ENCODE measurements at places on chromosomes 12 and 14.

DNA sequence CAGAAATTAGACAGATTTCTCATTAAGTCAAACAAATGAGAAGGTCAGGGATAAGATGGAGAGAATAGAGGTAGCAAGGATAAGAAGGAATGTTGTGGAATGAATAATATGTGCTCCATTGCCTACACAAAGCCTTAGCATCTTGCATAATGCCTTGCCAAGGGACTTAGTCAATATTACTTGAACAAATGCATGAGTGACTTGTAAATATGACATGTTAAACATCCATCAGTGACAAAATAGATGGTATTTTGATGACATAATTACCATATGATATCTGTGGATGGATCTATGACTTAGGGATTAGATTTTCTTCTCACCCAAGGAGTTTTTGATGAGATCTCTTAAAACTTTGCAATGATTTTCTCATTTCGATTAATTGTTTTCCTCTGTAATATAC, 194.1 kb upstream of the RASSF8 start:
- DNase-seq, result no peak

DNA sequence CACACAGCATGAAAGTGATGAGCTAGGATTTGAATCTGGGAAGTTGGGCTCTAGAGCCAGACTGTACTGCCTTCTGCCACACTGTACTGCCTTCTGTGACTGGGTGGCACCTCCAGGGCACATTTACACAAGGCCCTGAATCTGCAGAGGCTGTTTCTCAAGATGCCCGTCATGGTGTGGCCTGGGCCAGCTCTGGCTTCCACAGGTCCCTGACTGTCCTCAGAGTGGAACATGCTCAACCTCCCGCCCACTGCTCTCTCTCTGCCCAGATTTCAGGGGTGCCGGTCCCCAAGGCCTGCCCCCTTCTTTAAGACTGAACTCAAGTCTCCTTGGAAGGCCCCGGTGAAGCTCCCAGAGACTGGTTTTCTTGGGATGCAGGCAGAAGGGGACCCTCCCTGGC, 50.2 kb downstream of the C14orf132 start:
- no peak for DNase-seq

- no peak for DNase-seq
Observed at GRCh38 chr12:116091579-116091978, 185.9 kb downstream of the MED13L start.

GRCh38 chr14:95833429-95833828, 43.2 kb upstream of the TUNAR start:
- no peak for DNase-seq

GRCh38 chr12:52662093-52662917, 10.3 kb upstream of the KRT2 start:
- DNase-seq, result no peak

- no peak for DNase-seq
Observed at GRCh38 chr12:109740694-109741245, 27.1 kb downstream of the FAM222A start.

DNA sequence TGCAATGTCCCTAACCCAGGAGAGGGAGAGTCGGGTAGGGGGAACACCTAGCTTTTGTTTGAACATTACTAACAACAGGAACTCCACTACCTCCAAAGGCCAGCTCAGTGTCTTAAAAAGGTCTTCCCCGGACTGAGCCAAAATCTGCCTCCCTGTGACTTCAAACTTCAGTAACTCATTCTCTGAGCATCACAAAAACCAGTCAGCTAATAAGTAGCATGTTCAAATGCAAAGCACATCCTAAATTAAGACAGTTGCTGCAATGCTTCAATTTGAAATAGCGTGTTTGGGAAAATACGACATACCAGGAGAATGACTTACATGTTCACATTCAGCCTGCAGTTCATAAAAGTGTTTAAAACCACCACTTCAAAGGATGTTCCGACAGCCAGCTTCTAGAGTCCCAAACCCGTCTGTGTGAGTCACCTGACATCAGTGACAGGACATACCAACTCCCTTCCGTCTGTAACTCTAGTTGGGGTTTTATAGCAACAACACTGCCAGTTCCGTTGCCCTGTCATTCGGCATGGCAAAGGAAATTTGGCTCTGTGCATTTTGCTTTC, 13.0 kb downstream of the ZFP36L1 start:
- DNase-seq, result no peak

DNA sequence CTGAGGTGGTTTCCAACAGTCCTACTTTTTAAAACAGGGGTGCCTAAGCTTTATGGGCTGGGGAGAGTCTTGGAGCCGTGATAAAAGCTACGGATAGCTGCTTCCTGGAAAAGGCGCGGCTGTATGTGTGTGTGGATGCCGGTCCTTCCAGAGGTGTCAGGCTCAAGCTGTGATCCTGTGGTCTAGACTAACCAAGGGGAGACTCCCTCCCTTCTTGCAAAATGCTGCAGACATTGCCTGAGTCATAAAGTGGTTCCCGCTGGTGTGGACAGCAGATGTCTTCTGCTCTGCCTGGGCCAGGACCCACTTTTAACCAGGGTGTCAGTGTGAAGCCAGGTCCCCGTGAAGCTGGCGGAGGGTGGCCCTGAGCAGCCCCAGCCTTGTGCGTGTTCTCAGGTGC, 37.8 kb downstream of the CCDC92 start:
- no peak for DNase-seq

- DNase-seq, result no peak
Observed at GRCh38 chr12:52637299-52637698, 14.7 kb downstream of the KRT2 start.

DNA sequence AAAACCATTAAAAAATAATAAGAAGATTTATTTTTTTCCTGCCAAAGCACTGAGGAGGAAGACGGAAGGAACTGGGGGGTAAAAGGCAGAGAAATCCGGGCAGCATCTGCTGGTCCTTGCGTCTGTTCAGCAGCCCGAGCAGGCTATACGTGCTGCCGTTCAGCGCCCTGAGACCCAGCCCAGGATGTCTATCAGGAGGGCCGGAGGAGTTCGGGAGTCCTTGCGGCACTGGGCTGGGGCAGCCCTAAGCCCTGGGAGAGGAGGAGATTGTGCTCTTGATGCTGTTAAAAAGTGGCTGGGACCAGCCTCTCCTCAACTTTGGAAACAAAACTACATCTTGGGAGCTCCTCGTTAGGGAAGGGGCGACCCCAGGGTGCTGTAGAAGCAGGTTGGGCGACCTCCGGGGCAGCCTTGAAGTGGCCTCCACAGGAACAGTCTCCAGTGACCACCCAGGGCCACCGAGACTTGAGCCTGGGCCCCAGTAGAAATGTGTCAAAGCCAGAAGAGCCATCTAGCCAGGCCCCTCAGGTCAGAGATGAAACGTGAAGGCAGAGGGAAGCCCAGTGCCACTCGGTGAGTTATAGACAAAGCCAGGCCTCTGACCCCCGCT, 14.3 kb downstream of the PGF start:
- no peak for DNase-seq

DNA sequence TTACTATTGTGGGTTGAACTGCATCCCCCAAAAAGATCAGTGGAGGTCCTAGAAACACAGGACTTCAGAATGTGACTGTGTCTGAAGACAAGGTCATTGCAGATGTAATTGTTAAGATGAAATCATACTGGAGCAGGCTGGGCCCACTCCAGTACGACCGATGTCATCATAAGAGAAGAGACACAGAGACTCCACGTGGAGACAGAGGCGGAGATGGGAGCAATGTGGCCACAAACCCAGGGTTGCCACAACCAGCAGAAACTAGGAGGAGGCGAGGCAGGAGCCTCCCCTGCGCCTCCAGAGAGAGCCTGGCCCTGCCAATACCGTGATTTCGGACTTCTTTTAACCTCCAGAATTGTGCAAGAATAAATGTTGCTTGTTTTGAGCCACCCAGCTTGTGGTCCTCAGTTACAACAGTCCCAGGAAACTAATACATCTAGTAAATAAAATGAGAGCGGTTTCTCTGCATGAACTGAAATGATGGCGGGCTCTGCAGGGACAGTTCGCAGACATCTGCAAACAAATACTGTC, 25.7 kb upstream of the FZD10 start:
- no peak for DNase-seq

DNA sequence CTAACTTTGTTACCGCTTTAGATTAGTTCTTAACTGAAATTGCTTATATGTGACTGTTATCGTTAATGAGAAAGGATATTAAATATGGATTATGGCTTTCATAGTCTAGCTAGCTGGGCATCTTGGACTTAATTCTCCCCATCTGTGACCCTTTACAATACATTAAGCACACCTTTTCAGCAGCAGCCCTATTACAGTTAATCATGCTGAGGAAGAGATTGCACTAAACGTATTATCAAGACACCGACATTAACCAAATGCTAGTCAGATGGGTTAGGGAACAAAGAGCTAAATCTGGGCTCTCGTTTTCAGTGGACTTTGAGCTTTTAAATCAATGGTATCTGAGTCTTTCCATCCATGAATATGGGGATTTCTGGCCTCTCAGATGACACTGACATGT, 447.5 kb upstream of the DCN start:
- DNase-seq, result no peak

DNA sequence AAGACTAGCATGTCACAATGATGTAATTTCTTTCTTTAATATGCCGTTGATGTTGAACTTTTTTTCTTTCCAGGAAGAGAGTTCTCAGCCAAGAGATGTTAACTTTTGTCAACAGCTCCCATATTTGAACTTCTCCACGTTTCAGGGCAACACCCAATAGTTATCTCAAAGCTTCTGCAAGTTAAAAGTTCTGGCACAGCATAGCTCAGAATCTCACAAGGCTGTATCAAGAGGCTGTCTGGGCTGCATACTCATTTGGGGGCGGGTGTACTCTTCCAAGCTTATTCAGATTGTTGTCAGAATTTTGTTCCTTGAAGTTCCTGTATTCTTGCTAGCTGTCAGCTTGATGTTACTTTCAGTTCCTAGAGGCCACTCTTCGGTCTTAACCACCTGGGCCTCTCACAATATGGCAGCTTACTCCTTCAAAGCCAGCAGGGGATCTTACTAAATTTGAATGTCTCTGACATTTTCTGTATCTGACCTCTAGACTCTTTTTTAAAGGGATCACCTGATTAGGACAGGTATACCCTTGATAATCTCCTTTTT, 38.9 kb downstream of the KCNC2 start:
- DNase-seq, result no peak

GRCh38 chr12:79690142-79690637, 574 bp downstream of the PAWR start:
- no peak for DNase-seq

DNA sequence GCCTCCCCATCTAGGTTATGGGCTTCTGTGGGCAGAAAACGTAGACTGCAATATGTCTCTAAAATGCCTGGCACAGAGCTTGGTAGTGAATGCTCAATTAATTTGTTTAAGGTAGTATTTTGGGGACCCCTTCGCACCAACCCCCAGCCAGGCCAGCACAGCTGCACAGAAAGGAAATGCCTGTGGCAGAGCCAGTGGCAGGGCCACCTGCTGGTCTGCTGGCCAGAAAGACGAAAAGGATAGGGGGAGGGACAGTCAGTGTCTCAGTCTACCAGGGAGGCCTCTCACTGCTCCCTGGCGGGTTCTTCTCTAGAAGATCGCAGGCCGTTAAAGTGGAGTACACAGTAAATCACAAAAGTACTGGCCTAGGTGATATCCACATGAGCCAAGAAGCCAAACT, 3.5 kb downstream of the RAB15 start:
- no peak for DNase-seq

GRCh38 chr14:68075382-68076029, 255.9 kb downstream of the RAD51B start:
- DNase-seq, result no peak

DNA sequence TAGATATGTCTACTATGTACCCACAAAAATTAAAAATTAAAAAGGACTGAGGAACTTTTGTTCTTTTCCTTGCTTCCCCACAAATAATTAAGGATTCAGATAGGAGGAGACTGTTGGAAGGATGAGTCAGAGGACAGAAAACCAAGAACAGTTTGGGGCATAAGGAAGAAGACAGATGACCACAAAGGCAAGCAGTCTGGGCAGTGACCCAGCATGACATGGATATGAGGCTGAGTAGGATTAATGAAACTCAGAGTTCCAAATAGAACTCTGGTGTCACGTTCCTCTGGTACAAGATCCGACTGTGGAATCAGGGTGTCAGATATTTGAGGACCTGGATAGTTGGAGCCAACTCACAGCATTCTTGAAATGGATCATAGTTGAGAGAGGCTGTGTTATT, 89.3 kb upstream of the SLC38A4 start:
- no peak for DNase-seq

DNA sequence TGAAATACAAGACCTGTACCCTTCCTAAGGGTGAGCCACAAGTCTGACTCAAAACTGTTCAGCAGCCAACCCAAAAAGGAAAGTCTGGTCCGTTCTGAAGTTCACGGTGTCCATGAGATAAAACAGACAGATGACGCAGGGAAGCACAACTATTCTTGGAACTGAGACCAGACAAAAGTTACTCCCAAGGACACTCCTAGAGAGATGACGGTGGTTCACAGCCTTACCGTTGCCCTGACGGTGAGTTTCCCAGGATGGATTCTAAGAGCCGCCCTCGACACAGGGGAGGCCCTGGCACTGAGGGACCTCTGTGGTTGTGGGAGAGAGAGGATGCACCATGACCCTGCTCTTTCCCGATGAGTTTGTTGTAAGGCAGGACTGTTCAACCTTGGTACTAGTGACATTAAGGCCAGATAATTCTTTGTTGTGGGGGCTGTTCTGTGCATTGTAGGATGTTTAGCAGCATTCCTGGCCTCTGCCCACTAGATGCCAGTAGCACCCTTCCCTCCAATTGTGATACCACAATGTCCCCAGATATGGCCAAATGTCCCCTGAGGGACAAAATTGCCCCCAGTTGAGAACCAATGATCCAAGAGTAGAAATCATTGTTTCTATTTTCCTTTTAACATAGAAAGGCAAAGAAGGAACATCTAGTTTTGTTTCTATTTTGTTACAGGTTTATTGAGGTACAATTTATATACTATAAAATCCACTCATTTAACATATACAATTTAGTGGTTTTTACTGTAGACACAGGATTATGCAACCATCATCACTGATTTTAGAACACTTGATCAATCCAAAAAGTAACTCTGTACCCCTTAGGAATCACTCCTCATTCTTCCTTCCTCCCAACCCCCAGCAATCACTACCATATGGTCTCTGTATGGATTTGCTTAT, 23.0 kb downstream of the OR10P1 start:
- no peak for DNase-seq

DNA sequence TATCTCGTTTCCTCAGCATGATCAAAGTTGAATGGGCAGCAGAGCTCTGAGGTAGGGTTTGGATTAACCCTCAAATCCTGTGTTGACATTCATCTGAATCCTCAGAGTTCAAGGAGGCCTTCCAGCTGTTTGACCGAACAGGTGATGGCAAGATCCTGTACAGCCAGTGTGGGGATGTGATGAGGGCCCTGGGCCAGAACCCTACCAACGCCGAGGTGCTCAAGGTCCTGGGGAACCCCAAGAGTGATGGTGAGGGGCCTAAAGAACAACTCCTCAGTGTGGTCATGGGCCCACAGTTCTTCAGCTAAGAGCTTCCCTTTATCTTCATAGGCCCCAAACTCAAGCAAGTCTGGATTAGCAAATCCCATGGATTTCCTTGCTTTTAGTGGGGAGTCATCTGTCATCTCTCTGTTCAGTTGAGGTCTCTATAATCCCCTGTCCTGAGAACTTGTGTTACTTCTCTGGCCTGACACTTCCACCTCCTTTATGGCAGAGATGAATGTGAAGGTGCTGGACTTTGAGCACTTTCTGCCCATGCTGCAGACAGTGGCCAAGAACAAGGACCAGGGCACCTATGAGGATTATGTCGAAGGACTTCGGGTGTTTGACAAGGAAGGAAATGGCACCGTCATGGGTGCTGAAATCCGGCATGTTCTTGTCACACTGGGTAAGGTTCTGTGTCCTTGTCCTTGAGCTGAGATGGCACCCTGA, 1.5 kb downstream of the MYL6 start:
- DNase-seq, result no peak

All from NCI-H1105 (cell line).